T-helper 17 cell (primary cell): ENCODE measurements at places on chromosomes 2 and 18. TPM values are rescaled to one million over a fixed set of nuclear protein-coding genes. Genes with fewer than 3 reads are reported as not detected.

DNA sequence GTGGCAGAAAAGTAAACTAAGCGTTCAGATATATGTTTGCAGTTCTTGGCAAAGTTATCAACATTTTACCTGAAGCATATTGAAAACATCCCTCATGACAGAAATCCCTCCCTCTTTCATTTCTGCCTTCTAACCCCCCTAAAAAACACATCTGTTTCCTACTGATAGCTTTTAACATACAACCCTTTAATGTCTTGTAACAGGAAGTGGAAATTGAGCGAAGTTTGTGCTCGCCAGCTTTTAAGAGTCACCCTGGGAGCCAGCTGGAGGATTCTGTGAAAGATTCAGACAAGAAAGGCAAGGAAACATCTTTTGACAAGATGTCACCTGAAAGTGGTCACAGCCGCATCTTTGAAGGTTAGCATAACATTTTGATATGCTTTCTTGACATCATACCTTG, 247.4 kb downstream of the XIRP2 start:
- no peaks in the 10 kb centered on the region for H3K36me3 ChIP-seq
- H3K4me3 ChIP-seq = no peak overlapping the region
- no peaks in the 10 kb centered on the region for H3K27me3 ChIP-seq
- H3K4me1 ChIP-seq = no peaks in the 10 kb centered on the region
- no peak overlapping the region for H3K27ac ChIP-seq

DNA sequence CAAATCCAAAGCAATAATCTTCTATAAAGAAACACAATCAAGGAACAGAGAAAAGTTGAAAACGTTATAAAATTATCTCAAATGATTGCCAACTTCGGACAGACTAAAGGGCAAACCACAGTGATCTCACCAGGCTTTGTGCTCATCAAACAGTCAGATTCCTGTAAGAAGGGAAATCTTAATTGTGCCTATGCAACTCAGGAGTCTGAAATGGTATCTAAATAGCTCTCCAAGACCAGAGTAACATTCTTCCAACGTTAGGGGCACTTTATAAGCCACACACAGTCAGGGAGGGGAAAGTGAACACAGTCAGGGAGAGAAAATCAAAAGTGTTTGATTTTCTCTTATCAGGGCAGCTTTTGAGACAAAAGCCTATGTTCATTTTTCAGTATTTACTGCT, 29.4 kb downstream of the PLEKHM3 start:
- no peak overlapping the region for H3K27ac ChIP-seq
- no peaks in the 10 kb centered on the region for H3K27me3 ChIP-seq
- no peak overlapping the region for H3K4me3 ChIP-seq
- peaks cover 11% of the 10 kb centered on the region for H3K36me3 ChIP-seq

DNA sequence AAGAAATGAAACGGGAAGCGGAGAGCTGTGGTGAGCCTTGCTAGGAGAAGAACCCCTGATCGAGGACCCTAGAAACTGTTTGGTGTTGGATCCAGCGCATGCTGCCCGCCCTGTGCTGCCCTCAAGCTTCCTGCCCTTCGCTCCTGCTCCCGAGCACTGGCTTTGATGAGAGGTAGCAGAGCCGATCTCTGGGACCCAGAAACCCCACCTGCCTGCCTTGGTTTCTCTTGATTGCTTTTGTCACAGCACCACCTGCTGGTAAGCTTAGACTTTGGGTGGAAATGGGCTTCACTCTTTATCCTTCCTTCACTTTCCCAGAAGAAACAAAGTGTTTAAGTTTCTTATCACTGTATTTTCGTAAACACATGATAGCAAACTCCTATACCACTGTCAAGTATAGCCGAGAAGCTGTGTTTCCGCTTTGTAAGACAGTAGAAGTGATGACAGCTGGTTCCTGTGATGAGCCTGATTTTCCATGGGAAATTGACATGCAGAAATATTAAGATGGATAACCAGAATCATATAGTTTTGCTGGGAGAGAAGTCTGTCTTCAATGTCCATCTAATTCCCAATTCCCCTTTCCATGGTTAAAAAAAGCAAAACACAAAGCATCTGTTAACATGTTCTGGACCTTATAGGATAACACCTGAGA, 267.4 kb downstream of the PHLPP1 start:
- no peaks in the 10 kb centered on the region for H3K36me3 ChIP-seq
- DNase-seq = no peak
- H3K4me1 ChIP-seq = peaks cover 4% of the 10 kb centered on the region
- peak overlapping the region; percentile 47 for H3K4me3 ChIP-seq
- no peaks in the 10 kb centered on the region for H3K27me3 ChIP-seq

DNA sequence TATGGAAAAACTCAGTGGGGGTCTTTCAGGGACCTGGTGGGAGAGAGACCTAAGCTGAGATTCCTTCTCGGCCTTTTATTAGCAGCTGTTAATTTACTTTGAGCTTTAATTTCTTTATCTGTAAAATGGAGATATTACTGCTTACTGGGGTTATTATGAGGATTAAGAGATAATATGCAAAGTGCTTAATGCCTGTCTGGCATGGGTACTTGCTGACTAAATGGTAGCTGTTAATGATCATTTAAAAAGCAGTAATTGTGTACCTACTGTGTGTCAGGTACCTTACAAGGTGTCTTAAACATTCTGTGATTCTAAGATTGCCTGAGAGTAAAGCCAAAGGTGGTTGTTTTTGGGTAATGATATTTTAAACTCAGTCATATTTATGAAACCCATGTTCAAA, 2.6 kb downstream of the ITGA6 start:
- peaks cover 2% of the 10 kb centered on the region for H3K36me3 ChIP-seq
- no peaks in the 10 kb centered on the region for H3K27me3 ChIP-seq
- H3K4me1 ChIP-seq = peaks cover 64% of the 10 kb centered on the region

STK17B gene
- 460 TPM for total RNA-seq

MEP1B gene
- not detected for total RNA-seq

- no peak for DNase-seq
- H3K4me1 ChIP-seq = peaks cover 4% of the 10 kb centered on the region
- H3K27me3 ChIP-seq = peaks cover 34% of the 10 kb centered on the region
- H3K4me3 ChIP-seq = no peak overlapping the region
- H3K27ac ChIP-seq = no peak overlapping the region
Observed at GRCh38 chr2:70828115-70828514, 7.5 kb downstream of the CD207 start.

ABCG8 gene
- not detected for total RNA-seq

STAT4 gene
- total RNA-seq = 128 TPM

RBM44 gene
- total RNA-seq = 2.2 TPM

PARD6G gene
- total RNA-seq = 3.5 TPM

STK36 gene
- 14.2 TPM for total RNA-seq

GRCh38 chr2:121977326-121977725, 221.9 kb downstream of the TSN start:
- no peaks in the 10 kb centered on the region for H3K36me3 ChIP-seq
- H3K27me3 ChIP-seq = peaks cover 10% of the 10 kb centered on the region
- DNase-seq = no peak
- H3K4me1 ChIP-seq = peaks cover 14% of the 10 kb centered on the region
- H3K27ac ChIP-seq = no peak overlapping the region

UGT1A7 gene
- not detected for total RNA-seq

COL4A4 gene
- 0.55 TPM for total RNA-seq

DNA sequence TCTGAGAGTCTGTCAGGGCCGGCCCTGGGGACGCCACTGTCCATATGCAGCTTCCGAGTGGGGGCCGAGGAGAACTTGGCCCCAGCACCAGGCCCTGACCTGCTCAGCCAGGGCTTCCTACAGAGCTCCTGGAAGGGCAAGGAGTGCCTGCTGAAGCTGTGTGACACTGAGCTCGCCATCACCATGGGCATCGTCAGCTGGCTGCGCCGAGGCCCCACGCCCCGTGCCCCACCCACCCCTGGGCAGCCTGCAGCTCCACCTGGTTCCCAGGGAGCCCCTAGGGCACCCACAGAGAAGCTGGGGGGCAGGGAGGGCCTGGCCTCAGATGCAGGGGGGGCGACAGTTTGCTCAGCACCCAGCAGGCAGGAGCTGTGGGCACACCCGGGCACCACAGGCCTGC, 8.1 kb downstream of the AMER3 start:
- H3K36me3 ChIP-seq = no peaks in the 10 kb centered on the region
- peaks cover 3% of the 10 kb centered on the region for H3K4me1 ChIP-seq
- no peak overlapping the region for H3K4me3 ChIP-seq
- no peak for DNase-seq
- peaks cover 45% of the 10 kb centered on the region for H3K27me3 ChIP-seq

SLC5A7 gene
- not detected for total RNA-seq

DNA sequence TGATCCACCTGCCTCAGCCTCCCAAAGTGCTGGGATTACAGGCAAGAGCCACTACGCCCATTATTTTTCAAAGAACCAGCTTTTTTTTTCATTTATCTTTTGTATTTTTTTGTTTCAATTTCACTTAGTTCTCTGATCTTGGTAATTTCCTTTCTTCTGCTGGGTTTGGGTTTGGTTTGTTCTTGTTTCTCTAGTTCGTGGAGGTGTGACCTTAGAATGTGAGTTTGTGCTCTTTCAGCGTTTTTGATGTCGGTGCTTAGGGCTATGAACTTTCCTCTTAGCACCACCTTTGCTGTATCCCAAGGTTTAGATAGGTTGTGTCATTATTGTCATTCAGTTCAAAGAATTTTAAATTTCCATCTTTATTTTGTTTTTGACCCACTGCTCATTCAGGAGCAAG, 86.7 kb upstream of the MSTN start:
- H3K27ac ChIP-seq = no peak overlapping the region
- H3K4me3 ChIP-seq = no peak overlapping the region
- no peak for DNase-seq
- peaks cover 3% of the 10 kb centered on the region for H3K27me3 ChIP-seq
